Psoas muscle (tissue), 8 donors: ENCODE measurements at places on chromosomes 7 and 10. TPM values are rescaled to one million over a fixed set of nuclear protein-coding genes. Genes with fewer than 3 reads are reported as not detected.

GRCh38 chr7:13217768-13218167 is 530.3 kb downstream of the ARL4A start:
- no peaks in the 10 kb centered on the region for H3K36me3 ChIP-seq
- H3K27ac ChIP-seq = no peak overlapping the region
- no peaks in the 10 kb centered on the region for H3K4me1 ChIP-seq
- no peak overlapping the region for H3K4me3 ChIP-seq

- H3K27ac ChIP-seq = peak overlapping the region; percentile 73
- peak; percentile 45 for DNase-seq
- no peaks in the 10 kb centered on the region for H3K27me3 ChIP-seq
- H3K4me1 ChIP-seq = peaks cover 49% of the 10 kb centered on the region
- H3K36me3 ChIP-seq = no peaks in the 10 kb centered on the region
- H3K4me3 ChIP-seq = no peak overlapping the region
Observed at GRCh38 chr10:79273604-79274003, 73.7 kb upstream of the PPIF start.

DNA sequence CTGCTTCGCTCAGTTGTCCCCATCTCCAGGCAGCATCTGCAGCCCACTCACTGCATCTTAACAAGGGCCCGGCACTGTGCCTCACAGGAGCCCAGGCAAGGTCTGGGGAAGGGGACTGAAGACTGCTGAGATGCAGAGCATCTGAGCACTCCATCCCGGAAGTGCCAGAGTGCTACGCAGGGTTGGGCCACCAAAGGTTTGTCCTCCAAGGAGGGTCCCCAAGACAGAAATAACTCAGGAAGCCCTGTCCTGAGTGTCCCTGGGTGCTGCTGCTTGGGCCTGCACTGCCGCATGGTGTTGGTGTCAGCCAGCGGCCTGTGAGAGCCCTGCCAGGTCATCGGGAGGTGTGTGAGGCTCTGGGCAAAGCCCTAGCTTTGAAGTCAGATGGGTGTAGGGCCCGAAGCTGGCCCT is 288.2 kb upstream of the ZMIZ1 start:
- H3K27ac ChIP-seq = no peak overlapping the region
- peaks cover 19% of the 10 kb centered on the region for H3K4me1 ChIP-seq
- no peak for DNase-seq

GRCh38 chr7:133344275-133344674 is 91.4 kb downstream of the EXOC4 start:
- H3K36me3 ChIP-seq = no peaks in the 10 kb centered on the region
- DNase-seq = no peak
- peaks cover 12% of the 10 kb centered on the region for H3K4me1 ChIP-seq
- H3K27ac ChIP-seq = no peak overlapping the region

DNA sequence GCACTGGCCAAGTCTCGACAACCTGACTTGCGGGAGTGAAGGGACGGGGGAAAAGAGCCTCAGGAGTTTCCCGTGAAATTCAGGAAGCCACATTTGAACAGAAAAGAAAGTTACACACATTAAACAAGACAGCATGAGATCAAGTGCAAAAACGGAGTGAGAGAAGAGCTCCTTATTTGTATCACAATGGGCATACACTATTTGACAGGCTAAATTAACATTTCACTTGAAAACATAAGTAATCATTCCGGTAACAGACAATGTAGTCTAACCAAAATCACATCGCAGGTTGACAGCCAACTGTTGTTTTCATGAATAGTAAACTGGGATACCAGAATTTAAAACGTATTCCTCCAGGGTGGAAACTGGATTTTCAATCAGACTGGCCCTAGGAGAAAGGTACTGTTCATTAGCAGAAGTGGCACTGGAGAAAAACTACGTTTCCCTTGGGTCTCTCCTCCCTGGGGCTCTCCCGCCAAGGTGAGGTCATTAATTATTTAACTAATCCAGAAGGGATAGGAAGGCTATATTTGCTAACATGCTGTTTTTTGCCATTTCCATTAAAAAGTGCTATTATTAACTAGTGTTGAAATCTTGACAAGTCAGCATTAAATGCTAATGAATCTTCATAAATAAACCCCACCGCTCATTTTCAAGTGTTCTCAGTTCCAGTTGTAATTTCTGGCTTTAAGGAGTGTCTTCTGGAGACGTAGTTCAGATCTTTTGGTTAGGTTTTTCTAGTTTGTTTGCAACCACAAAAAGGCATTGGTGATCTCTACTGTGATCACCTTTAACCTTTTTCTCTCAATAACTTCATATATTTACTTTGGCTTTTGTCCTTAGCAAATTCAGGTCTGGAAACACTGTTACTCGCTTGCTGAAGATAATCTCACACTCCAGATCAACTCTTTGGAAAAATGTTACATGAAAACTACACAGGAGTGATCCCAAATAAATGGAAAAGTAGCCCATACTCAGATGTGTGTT is 25.1 kb downstream of the RHEB start:
- no peak overlapping the region for H3K27ac ChIP-seq
- H3K27me3 ChIP-seq = no peaks in the 10 kb centered on the region
- peaks cover 73% of the 10 kb centered on the region for H3K4me1 ChIP-seq

DNA sequence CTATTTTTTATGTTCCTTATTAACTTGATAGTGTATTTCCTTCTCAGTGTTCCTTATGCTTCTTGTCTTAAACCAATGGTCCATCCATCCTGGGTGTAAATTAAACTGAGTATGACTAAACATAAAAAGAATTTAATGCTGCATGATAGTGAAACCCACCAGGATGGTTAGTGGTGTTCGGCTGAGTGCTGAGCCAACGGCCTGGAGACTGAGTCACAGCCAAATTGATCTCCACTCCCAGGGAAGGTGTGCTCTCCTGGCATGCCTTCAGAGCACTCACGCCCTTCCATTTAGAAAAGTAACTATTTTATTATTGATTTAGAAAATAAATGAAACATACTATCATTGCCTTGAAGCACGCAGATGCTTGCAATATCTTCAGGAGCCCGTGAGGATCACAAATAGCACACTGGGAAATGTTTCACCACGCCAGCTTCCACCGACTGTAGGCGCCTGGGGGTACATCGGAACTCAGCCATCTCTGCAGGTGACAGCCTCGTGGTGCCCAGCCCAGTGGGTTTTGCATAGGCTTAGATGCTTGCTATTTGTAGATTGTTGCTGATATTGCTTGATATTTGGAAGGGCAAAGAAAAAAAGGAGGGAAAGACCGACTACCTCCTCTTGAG is 40.0 kb upstream of the LOXL4 start:
- H3K36me3 ChIP-seq = no peaks in the 10 kb centered on the region
- H3K27me3 ChIP-seq = no peaks in the 10 kb centered on the region
- H3K27ac ChIP-seq = no peak overlapping the region

Gene SPDYE1
- total RNA-seq = not detected
